OCI-M1 (cell line): ENCODE measurements at places on chromosomes 12 and 14.

- DNase-seq: no peak
Observed at GRCh38 chr14:105139831-105140239, 28.7 kb downstream of the JAG2 start.

DNA sequence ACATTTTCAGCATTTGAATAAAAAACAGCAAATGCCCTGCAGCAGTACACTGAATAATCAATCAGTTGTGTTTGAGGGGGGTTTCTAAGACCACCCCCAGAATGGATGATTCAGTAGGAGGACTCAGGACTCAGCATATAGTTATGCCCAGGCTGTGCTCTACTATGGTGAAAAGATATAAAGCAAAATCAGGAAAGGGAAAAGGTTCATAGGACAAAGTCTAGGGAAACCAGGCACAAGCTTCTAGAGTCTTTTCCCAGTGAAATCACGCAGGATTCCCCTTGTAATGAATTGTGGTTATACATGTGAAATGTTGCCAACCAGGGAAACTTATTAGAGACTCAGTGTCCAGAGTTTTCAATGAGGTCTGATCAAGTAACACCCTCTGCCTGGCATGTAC, 25.0 kb upstream of the SLC17A8 start:
- no peak for DNase-seq

DNA sequence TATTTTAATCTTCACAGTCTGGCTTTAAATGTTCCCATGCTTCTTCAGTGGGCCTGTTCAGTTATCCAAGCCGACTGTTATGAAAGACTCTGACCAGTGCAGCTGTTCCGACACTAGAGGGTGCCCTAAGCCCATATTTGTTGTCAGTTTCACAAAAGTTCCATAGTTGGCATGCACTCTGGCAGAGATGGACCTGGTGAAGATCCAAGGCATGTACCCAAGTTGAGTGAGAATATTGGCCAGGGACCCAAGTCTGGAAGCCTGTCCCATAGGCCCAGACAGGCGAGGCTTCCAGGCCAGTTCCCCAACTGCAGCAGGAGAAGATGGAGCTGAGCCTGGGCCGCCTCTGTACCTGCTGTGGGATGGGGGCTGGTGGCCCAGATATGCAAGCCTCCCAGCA, 27.4 kb upstream of the GUCY2C start:
- DNase-seq: peak; percentile 60

DNA sequence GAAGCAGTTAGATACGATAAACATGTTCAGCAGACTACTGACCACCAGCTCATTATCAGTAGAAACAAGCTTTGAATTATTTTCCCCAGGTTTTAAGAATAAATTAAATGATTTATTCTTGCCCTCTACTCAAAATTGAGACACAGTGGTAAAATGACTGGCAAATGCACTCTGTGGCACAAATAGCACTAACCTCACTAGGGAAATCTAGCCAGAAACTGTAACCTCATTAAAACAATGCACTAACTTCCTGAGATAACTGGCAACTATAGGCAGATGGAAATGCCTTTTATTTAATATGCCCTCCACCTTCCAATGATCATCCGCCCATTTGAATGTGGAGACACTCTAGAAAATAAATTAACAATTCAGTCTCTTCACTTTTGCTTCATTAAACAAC, 33.2 kb downstream of the CPNE8 start:
- no peak for DNase-seq

DNA sequence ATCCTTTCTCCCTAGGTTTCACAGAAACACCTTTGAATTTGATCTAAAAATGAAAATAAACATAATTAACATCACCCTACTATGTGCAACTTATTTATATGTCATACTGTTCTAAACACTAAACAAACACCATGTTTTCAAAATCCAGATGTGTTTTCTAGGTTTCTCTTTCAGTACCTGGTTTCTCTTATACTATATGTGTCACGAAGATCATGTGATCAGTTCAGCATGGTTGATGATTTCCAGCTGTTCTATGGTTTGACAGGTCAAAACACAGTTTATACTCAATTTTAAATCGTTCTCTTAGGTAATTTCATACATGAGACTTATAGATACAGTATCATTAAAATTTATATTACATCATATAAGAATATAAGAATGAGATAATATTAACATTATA, 373.1 kb downstream of the SOX5 start:
- DNase-seq: no peak

DNA sequence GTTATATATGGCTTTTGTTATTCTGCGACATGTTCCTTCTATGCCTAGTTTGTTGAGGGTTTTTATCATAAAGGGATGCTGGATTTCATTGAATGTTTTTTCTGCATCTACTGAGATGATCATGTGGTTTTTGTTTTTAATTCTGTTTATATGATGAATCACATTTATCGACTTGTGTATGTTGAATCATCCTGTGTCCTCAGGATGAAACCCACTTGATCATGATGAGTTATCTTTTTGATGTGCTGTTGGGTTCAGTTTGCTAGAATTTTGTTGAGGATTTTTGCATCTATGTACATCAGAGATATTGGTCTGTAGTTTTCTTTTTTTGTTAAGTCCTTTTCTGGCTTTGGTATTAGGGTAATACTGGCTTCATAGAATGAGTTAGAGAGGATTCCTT, 291.2 kb downstream of the AKAP6 start:
- no peak for DNase-seq

DNA sequence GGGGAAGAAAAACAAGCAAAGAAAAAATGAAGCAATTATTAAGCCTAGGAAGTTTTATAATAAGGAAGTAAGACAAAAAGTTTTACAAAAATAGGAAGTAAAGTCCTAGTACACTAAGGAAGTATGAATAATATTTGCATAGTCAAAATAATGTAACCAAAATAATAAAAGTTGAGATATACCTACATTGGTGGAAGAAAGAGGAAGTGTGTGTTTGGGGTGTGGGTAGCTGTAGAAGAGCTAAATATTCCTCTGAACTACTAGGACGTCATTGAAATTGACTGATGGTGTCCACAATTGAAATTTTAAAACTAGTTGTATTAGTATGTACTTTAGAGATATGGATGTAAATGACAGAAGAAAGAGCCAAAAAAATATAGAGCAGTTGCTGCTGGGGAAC, 228.4 kb upstream of the OTX2 start:
- peak; percentile 2 for DNase-seq
